ENCODE measurements at places on chromosomes 5 and 9. TPM values are rescaled to one million over a fixed set of nuclear protein-coding genes. Genes with fewer than 3 reads are reported as not detected.

DNA sequence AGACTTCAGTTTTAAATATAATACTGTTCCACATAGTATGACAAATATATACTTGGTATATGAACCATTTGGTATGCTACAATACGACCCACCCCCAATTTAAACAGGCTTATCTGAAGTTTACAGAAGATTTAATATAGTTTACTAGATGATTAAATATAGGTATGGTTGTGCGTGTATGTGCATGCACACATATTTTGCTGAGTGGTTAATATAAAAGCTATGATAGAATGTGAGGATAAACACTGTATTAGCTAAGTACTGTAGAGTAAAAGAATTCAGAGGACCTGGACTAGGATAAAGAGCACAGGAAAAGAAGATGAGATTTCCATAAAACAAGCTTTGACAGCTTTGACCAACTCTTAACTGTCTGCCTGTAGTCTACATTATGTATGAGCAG is 356.7 kb downstream of the PDE4D start:
- no peak for DNase-seq

DNA sequence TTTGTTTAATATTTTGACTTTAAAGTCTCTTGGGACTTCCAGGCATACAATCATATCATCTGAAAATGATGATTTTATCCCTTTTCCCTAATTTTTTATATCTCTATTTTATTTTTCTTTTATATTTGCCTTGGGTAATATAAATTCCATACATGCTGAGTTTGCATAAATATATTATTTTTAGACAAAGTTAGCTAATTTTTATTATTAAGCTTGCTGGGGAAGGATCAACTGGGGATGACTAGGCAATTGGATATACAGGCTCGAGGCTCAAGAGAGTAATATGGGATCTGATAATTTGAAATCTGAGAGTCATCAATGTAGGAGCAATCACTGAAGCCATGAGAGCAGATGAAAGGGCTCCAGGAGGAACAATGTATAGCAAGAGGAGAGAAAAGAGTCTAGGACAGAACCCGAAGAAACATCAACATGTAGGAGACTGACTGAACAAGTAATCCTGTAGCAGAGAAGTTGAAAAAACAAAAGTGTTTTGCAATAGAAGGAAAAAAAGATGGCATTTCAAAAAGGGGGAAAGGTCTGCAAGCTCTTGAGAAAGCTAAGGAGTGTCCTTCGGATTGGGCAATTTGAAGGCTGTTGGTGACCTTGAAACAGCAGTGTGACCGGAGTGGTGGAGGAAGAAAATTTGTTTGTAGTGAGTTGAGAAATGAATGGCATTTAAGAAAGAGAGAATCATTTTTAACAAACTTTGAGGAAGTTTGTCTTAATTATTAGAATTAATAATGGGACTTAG is 17.0 kb upstream of the RHOBTB3 start:
- no peak for DNase-seq

GRCh38 chr5:37955748-37956147 is 115.9 kb upstream of the GDNF start:
- no peak for DNase-seq

GRCh38 chr5:14081791-14082190 is 61.4 kb upstream of the TRIO start:
- DNase-seq: no peak

DNA sequence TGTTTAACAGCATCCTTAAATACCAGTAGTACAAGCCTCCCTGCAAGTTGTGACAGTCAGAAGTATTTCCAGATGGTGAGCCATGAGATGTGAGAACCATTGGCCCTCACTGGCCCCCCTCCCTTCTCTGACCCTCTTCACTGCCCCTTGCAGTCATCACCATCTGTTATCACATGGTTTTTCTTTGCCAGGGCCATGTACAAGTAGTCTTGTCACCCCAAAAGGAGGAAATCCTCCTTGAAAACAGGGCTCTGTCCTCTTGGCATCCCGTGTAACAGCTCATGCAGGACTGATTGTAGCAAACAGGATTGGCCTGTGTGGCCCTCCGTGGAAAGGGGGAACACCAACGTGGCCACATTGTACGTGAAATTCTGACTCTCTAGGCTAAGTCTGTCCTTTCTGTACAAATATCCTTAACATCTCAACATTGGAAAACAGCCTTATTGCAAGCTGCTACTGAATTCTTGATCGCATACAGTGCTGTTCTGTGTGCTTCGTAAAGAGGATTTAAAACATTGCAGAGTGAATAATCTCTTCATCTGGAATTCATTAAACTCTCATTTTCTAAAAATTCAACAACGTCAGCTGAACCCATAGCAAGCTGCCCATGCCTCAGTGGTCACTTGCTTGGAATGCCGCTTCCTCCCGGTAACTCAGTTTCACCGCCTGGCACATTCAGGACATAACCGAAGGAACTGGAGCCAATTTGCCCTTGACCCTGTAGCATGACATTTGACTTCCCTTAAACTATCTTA is 171.7 kb downstream of the ATPSCKMT start:
- no peak for DNase-seq

GRCh38 chr5:122170620-122171019 is 41.3 kb downstream of the ZNF474 start:
- peak; percentile 81 for DNase-seq

The NMUR2 gene
- not detected for total RNA-seq

The ARL14EPL gene
- not detected for total RNA-seq
